Tibial nerve (tissue), 4 donors: ENCODE measurements at places on chromosomes 12 and 14.
A peak's percentile ranks its signal among the peaks of the same experiment; 100 is the strongest.

DNA sequence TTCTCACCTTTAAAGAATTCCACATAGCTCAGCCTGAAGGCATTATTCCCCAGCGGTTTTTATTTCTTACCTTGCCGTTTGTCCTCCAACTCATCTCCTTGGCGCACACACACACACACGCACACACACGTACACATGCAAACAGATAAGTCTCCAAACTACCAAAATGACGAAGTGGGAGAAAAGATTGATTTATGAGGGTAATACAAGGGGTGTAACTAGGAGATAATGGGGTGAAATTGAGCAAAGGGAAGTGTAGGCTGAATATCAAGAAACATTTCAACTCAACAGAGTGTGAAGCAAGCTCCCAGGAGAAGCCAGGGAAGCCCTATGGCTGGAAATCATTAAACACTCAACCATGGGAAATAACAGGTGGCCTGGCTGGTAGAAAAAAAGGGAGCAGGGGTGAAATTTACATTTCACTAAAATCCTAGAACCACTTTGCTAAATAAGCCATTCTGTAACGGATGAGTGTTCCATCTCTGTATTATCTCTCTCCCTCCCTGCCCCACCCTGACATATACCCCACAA lies 41.0 kb downstream of the GRIN2B start:
- no peak for DNase-seq

DNA sequence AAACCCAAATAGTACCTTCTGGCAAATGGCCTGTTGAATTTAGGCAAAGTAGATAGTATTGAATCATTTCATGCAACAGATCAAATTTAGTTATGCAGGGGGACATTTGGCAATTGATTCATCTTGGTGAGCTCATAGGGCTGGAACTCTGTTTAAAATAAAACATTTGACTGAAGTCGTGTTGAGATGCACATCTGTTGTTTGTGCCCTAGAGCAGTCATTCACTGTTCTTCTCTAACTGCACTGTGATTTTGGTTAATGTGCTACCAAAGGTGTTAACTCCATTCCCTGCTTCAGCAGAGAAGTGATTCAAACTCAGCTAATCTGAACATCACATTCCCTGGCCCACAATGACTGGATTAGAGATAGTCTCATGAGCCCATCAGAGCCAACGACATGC lies 44.0 kb upstream of the CSRP2 start:
- no peak for DNase-seq

DNA sequence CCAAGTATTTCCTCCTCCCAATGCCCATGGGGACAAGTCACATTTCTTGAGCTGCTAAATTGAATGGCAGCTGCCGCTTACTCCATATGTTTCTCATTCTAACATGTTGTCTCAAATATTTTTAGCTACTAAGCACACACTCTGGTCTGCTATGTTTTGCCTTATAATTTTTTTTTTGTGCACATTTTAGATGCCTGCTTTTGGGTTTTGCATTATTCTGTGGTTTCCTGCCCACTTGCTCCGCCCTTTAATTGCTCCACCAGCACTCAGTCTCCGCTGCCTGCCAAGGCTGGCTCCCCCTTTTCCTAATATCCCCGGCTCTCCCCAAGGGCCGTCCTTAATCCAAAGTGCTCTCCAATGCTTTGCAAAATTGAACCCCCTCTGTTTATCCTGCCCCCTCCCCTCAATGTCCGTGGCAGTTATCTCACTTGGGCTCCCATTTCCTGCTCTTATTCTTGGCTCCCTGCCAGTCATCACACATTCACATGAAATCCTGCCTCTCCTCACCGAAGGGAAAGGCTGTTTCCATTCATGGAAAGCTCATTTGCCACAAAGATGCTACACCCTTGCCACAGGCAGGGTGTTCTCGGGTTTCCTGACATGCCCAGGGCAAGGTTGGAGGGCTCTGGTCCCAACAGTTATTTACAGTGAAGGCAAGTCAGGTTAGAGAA lies 79.4 kb downstream of the C12orf75 start:
- DNase-seq: peak; percentile 48

DNA sequence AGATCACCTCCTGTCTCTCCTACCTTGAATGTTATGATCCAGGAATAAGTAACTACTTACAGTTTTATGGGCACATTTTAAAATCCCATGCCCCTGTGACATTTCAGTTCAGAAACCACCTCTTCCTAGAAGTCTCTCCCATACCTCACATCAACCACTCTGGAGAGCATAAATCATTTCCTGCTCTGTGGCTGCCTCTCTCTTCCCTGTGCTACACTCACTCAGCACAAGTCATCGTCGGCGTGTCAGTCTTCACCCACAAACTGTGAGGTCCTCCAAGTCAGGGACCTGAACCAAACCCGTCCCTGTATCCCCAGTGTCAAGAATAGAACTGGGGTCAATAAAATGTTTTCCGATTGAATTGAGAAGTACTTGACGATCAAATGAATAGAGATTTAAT lies 863.3 kb downstream of the BCL11B start:
- DNase-seq: no peak

DNA sequence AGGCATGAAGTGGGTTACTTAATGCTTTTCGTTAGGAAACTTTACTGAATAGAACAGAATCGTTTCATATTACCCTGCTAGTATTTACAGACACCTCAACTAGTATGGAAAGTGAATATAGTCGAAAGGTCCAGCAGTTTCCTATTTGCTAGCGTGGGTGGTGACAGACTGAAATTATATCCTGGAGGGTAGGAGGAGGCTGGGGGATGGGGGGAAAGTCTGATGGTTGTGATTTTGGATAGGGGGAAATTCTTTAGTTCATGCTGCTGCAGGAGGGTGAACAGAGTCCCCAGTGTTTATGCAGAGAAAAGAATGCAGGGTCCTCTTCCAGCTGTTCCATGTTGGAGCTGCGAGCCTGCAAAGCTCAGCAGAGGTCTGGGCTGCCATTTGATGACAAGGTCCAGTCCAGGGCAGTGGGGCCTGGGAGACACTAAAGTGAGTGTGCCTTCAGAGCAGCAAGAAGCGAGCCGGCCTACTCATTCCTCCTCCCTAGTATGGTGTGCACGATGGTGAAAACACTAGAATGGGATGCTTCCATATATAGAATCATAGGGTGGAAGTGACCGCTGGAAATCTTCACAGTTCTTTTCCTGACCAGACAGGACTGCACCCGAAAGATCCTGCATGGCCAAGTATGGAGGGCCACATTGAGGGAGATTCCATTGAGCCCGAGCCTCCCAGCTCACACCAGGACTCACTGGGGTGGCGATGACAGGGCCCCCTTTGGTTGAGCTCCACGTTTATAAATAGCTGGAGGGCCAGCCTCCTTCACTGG lies 2.1 kb downstream of the SAMD4A start:
- no peak for DNase-seq

- no peak for DNase-seq
Observed at GRCh38 chr12:32756476-32757066, 874 bp upstream of the YARS2 start.

DNA sequence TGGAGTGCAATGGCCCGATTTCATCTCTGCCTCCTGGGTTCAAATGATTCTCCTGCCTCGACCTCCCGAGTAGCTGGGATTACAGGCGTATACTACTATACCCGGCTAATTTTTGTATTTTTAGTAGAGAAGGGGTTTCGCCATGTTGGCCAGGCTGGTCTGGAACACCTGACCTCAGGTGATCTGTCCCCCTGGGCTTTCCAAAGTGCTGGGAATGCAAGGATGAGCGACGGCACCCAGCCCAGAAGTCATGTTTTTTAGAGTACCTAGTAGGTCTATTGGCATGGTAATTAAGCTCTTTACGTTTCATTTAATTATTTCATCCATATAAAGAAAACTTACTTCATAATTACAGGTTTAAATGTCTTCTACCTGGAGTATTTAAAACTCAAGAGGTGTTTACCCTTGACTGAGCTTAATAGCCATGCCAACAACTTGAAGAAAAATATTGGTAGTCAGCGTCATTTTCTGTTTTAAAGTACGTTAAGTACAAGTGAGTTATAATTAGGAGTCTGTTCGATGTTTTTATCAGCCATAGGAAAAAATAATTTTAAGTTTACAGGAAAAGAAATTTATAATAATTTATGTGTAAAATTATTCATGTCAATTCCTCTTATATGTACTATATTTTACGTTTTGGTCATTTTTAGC lies 4.0 kb downstream of the TMPO start:
- no peak for DNase-seq

- no peak for DNase-seq
Observed at GRCh38 chr12:14186193-14186502, 179.3 kb upstream of the ATF7IP start.

DNA sequence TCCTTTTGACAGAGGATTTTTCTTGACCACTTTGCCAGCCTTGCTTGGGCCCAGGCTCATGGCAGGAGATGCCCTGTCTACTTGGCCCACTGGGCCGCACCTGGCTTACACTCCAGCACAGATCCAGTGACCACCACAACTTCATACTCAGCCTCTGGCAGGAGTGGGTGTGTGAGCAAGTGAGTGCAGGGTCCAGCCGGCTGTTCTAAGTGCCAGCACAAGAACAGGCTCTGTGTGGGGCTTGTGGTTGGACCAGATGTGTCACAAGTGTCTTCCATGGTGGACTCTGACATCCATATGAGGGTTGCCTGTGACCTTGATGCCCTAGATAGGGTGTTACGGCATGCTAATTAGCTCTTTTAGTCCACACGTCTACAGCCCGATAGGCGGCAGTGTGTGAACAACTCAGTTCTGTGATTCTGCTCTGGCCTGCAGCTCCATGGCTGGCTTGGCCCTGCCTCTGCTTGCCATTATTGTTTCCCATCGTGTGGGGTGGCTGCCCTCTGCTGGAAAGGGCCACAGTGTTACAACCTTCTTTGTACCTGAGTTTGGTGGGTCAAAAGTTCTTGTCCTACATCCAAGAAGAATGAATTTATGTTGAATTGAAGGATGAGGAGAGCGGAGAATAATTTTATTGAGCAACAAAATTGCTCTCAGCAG lies 1089.1 kb downstream of the SLC6A15 start:
- no peak for DNase-seq
